Fibroblast of the aortic adventitia (primary cell): ENCODE measurements at places on chromosomes 16 and 17. TPM values are rescaled to one million over a fixed set of nuclear protein-coding genes. Genes with fewer than 3 reads are reported as not detected.

The RNF222 gene
- not detected in 2 replicates for total RNA-seq

The XYLT1 gene
- 9.2 and 32.7 TPM in 2 replicates for total RNA-seq

The PCTP gene
- total RNA-seq = 5.2 and 9.7 TPM in 2 replicates

The CCL5 gene
- total RNA-seq = not detected in 2 replicates

The CLEC19A gene
- not detected in 2 replicates for total RNA-seq

The CCL8 gene
- not detected in 2 replicates for total RNA-seq

The TM4SF5 gene
- not detected in 2 replicates for total RNA-seq

The PIP4K2B gene
- total RNA-seq = 25.2 and 56.8 TPM in 2 replicates

The ZNF469 gene
- 5.8 and 7.0 TPM in 2 replicates for total RNA-seq

The RPRML gene
- total RNA-seq = not detected in 2 replicates

The PRSS33 gene
- not detected in 2 replicates for total RNA-seq

The CDT1 gene
- total RNA-seq = 0.82 and 26.8 TPM in 2 replicates

The TPSG1 gene
- not detected in 2 replicates for total RNA-seq

The MILR1 gene
- 4.1 and 52.5 TPM in 2 replicates for total RNA-seq

The HOXB7 gene
- 0.18 and 4.7 TPM in 2 replicates for total RNA-seq

The SHBG gene
- 0.25 and 0.36 TPM in 2 replicates for total RNA-seq

The EMP2 gene
- total RNA-seq = 6.8 and 31.1 TPM in 2 replicates

The PKMYT1 gene
- 1.5 and 24.5 TPM in 2 replicates for total RNA-seq

The TMEM235 gene
- not detected in 2 replicates for total RNA-seq

The PRSS22 gene
- total RNA-seq = not detected in 2 replicates

The ACAP1 gene
- 0.72 TPM in 1 of 2 replicates, not detected in the other for total RNA-seq

The KCNH6 gene
- not detected in 2 replicates for total RNA-seq

The ESRP2 gene
- total RNA-seq = 0.18 TPM in 1 of 2 replicates, not detected in the other

The RNFT1 gene
- 9.6 and 15.0 TPM in 2 replicates for total RNA-seq

The PIRT gene
- not detected in 2 replicates for total RNA-seq

The UMOD gene
- total RNA-seq = not detected in 2 replicates

The ALOX12B gene
- not detected in 2 replicates for total RNA-seq

The GLYR1 gene
- 42.4 and 55.0 TPM in 2 replicates for total RNA-seq

The NPW gene
- total RNA-seq = 0.45 TPM in 1 of 2 replicates, not detected in the other

The SCNN1G gene
- not detected in 2 replicates for total RNA-seq

The SCARF1 gene
- total RNA-seq = 0.90 and 1.3 TPM in 2 replicates

The C17orf78 gene
- total RNA-seq = not detected in 2 replicates

The AATF gene
- total RNA-seq = 25.1 and 80.8 TPM in 2 replicates

The TAC4 gene
- total RNA-seq = not detected in 2 replicates

The SLC52A1 gene
- total RNA-seq = 0.09 and 0.25 TPM in 2 replicates

The IL34 gene
- total RNA-seq = 3.4 and 10.9 TPM in 2 replicates

The KRT17 gene
- 0.57 TPM in 1 of 2 replicates, not detected in the other for total RNA-seq

The TBC1D26 gene
- 0.65 TPM in 1 of 2 replicates, not detected in the other for total RNA-seq

The NPIPA8 gene
- total RNA-seq = not detected in 2 replicates

The C16orf86 gene
- 3.3 and 14.8 TPM in 2 replicates for total RNA-seq

The MRM1 gene
- 2.3 and 4.3 TPM in 2 replicates for total RNA-seq

The CD7 gene
- not detected in 2 replicates for total RNA-seq

The GNAO1 gene
- total RNA-seq = 0.09 TPM in 1 of 2 replicates, not detected in the other

The SPNS2 gene
- total RNA-seq = 0.16 and 0.27 TPM in 2 replicates

The TMEM94 gene
- 29.7 and 80.4 TPM in 2 replicates for total RNA-seq

The TNFRSF17 gene
- total RNA-seq = not detected in 2 replicates
